Cortex of kidney (tissue), 1 donor: ENCODE measurements at places on chromosomes 1 and 21.

DNA sequence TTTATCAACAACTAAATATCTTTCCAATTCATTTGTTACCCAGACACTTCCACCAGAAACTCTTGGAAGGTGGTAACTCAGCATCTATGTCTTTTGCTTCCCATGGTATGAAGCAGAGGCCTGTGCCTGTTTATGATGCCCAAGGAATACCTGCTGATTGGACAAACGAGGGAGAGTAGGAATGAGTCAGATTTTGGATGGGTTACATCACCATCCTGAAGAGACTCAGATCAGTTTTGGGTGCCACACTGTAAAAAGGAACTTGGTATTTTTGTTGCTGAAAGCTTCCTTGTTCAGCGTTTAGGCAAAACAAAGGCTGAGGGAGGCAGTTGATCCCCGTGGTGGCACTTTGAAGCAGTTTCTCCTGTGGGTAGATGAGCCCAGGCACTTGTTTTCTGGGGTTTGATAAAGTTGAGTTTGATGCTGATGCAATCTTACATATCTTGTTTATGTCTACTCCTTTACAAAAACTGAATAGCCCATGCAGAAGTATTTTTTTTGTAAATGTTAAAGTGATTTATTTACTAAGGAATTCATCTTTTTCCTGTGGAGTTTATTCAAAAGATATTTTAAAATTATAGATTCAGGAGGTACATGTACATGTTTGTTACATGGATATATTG, 26.7 kb upstream of the CYP4X1 start:
- DNase-seq = no peak

DNA sequence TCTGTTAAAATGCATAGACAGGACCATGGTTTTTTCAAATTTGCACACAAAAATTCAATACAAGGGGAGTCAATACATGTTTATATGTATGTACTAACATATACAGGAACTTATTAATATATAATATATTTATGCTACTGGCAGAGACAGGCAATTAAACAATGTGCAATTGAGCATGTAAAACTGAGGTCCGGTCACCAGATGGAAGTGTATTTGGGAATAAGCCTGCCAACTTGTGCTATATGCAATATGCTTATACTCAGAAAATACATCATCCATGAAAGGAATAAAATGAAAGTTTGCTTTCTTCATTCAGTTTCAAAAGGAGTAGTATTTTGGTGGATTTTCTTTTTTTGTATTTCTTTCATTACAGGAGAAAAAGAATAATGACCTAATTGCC, 640.2 kb upstream of the CXADR start:
- no peak for DNase-seq

DNA sequence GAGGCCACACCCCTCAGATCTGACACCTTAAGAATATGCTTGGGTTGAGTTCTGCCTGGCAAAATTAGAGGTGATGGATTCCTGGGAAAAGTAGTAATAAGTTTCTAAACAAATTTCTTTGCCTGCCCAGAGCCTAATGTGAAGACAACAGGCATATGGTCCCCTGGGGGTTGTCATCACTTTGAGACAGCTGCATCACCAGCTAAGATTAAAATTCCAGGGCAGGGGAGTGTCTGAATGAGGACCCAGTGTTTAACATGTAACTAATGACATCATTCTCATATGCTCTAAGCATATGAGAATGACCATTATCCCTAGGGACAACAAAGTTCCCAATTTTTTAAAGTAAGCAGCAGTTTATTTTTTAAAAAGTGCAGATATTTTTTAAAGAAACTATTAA, 432.2 kb downstream of the PCP4 start:
- no peak for DNase-seq

DNA sequence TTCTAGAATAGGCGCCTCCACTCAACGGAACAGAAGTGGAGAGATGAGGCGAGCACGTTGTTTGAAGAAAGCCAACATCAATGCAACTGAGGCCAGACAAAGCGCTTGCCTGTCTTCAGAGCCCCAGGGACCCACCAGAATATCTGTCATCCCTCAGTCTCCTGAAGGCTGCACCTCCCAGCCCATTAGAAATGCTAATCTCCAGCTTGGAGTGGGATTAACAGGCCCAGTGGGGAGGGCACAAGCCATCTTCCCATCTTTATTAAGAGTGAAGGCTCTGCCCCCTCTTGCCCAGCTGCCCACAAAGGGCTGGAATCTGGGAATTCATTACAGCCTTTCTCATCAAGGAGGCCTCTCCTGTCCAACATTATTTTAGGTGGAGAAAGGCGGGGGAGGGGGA, 16.8 kb upstream of the CNTN2 start:
- DNase-seq = no peak

DNA sequence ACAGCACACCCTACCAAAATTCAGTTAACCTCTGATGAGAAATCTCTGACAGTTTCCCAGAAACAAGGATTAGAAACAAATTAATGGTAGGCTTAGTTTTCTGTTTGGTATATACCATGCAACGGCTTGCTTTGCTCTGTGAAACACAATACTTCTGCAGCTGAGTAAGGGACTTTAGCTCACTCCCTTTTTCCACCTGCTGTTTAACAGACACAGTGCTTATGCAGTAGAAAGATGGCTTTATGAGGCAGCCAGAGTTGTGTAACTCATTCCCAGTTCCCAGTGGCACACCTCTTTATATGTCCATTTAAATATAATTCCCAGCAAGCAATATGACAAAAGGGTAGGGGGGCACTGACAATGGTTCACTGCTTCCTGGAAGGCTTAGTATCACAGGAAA, 124.0 kb downstream of the PIGK start:
- no peak for DNase-seq

DNA sequence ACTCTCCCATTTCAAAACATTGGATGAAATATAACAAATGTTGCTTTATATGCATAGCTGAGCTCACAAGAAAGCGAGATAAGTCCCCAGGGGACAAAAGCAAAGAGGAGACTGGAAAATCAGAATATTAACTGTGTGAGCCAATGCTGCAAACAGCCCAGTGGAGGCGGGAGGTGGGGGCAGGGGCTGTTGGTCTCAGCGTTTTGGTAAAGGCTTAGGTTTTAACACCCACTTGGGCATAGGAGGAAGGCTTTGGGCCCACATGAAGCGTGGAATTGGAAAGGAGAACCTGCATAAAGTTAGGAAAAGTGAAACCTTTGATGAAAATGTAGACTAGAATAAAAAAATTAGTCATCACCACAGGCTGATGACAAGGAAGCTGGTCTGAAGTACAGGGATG, 30.2 kb upstream of the SMIM12 start:
- no peak for DNase-seq

DNA sequence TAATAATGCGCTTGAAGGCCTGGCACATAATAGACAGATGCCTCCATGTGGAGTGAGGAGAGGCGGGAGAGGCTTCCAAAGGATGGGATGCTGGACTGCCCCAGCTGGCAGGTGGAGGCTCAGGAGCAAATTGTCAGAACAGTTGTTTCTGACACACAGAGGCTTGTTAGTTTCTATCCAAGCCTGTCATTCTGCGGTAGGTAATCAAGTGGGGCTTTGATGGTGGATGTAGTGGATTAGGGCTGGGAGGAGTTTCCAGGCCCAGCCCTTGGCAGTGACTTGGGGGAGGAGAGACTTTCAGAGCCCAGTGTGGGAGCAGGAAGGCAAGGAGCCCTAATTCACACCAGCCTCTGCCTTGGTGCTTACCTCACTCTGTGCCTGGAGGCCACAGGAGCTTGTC, 44.1 kb downstream of the FOXD2 start:
- DNase-seq = no peak

GRCh38 chr1:70586046-70586445, 175.0 kb downstream of the CTH start:
- no peak for DNase-seq

DNA sequence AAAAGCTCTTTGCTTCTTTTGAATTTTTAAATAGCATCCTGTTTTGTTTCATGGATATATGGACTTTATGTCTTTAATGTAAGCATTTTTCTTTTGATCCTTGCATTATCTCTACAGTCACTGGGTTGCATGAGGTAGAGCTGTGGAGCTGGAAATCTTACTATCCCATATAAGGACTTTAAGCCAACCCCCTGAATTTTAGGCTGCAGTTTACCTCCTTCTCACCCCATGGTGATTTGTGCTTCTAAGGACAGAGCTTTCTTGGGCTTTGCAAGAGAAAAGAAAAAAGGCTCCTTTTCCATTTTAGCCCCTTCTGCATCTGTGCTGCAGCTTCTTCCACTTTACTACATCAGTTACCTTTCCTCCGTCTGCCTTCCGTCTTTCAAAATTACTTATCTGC, 373.8 kb downstream of the HHAT start:
- DNase-seq = no peak

DNA sequence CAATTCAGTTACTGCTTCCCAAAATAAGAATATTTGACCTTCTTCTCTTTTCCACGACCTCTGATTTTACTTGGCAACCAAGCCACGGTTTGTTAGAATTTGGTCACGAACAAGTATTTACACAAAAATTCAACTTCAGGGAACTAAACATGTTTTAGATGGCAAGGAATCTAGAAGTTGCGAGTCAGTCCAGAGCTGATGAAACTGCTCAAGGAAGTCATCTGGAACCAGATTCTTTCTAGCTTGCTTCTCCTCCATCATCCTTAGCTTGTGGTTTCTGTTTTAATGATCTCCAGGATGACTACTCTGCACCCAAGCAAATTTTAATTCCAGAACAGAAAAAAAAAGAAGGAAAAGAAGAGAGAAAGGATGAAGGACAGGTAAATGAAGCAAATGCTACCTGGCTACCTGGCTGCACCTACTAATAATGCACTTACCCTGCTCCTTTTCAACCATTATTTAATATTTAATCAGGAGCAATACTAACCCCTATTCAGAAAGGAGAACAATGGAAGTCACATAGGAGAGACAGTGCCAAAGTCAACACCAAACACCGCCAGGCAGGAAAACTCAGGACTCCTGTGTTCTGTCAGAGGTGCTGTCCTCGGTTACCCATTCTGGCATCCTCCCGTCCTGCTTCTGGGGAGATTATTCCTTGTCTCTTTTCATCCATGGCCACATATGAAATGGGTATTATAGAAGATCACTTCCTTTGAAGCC, 54.2 kb upstream of the RGS7 start:
- DNase-seq = no peak
